IMR-90 (cell line): ENCODE measurements at places on chromosomes 11 and 22. TPM values are rescaled to one million over a fixed set of nuclear protein-coding genes. Genes with fewer than 3 reads are reported as not detected.

DNA sequence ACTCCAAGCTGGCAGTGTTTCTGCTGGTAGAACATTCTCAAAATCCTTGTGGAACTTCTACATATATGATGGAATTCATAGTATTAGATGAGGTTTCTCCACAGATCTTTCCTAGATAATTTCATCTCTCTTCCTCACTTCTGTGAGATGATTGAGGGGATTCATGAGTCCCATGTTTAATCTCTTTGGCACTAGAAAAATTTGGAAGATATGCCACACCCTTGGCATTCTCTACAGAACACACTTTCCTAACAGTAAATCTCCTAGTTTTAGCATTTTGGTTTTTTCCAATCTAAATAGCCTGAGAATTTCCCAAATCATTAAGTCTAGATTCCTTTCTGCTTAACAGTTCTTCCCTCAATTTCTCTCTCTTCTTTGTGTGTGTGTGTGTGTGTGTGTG is 35.3 kb downstream of the MED15 start:
- DNase-seq = no peak

CRY2 gene
- 12.8 and 13.1 TPM in 2 replicates for total RNA-seq

DNA sequence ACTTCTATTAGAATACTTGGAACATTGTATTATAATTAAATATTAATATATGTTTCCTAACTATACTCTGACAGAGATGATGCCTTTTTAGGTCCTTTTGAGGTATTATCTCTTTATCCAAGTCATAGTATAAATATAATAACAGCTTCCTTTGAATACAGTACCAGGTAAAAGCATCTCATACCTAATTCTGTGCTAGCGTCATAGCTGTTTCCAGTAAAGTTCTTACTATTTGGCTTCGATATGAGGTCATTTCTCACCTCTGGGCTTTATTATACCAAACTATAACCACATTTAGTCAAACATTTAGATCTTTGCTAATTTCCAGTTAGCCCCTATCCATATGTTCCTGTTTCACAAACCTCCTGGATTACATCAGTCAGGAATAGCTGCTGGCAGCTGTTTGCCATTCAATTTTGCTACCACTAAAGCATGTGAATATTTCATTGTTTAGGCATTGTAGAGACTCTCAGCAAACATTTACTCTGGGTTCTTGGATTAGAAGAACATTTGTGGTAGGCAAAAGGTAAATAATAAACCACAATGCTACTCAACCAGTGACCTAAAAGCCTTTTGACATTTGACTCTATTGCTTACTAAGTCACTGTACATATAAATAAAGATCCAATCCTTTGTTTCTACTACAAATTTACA is 255.1 kb downstream of the TTC28 start:
- peak; percentile 85 for DNase-seq

NAALAD2 gene
- total RNA-seq = under 0.01 TPM in 1 of 2 replicates, not detected in the other

- DNase-seq = no peak
These were observed 19.5 kb downstream of the CWF19L2 start for GRCh38 chr11:107438148-107438547.

DNA sequence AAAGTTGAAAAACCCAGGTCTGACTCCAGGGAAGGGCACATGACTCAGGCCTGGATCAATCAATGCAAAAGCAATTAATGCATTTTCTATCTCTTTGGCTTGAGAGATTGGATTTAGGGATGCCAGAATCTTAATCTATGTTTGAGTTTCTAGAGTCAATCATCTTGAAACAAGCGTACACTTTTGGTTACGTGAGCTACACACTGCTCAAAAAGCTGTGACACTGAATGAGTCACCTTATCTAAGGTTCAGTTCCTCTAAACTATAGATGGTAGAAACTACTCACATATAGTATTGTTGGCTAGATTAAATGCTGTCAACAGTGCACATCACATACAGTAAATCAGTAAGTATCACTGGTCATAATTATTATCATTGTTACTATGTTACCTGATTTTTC is 24.2 kb downstream of the MRE11 start:
- DNase-seq = peak; percentile 10

HTR3B gene
- total RNA-seq = not detected in 2 replicates

GRCh38 chr22:31520051-31520450 is 23.7 kb downstream of the SFI1 start:
- DNase-seq = no peak

TMEM191C gene
- 0.28 and 0.36 TPM in 2 replicates for total RNA-seq

MS4A3 gene
- not detected in 2 replicates for total RNA-seq

DNA sequence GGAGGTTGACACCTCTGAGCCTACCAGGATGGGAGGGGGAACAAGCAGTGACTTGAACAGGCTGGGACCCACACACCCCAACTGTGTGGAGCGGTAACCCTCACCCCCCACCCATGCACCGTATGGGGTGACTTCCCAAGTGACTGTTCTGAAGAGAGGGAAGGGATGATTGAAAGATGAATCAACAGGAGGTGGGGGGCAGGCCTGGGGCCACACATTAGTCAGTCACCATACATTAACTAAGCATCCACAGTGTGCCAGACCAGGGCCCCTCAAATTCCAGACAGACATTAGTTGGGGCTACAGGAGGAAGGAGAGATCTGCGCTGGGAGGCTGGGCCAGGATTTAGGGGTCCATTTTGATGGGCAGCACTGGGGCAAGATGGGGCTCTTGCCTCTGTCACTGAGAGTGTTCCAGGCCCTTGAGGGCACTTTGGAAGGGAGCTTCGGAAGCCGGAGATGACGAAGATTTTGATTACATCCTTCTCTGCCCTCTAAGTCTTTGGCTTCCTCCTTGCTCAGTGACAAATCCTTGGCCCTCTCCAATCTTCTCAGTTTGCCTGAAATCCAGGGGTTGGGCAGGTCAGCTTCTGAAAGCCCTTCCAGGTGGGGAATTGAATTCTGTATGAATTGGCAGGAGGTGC is 966 bp downstream of the SMTN start:
- peak; percentile 62 for DNase-seq

DNA sequence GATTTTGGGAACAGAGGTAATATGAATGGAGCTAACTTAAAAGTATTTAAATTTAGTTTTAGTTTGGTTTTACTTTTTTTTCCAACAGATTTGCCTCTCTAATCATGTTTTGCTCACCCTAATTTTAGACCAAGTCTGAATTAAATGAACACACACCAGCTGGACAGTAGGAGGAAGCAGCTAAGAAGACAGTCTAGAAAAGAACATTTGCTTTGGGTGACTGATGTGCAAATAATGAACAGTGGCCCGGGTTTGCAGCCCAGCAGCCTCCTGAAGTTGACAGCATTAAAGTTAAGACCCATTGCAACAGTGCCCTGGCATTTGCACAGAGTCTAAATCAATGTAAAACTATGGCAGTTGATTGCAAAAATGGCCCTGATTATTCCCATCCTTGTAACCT is 66.4 kb upstream of the SORL1 start:
- no peak for DNase-seq

GRCh38 chr11:75073459-75074190 is 23.1 kb downstream of the OR2AT4 start:
- DNase-seq = no peak

ZP1 gene
- 0.18 and 0.28 TPM in 2 replicates for total RNA-seq

- DNase-seq = no peak
These were observed 1.7 kb upstream of the SORL1 start for GRCh38 chr11:121450401-121450800.

- DNase-seq = no peak
These were observed 48.8 kb downstream of the TRIM44 start for GRCh38 chr11:35711173-35711910.

- peak; percentile 43 for DNase-seq
These were observed 55.2 kb downstream of the FLRT1 start for GRCh38 chr11:64090806-64091516.

- no peak for DNase-seq
These were observed 412.2 kb downstream of the TBC1D22A start for GRCh38 chr22:47174671-47175112.
